ENCODE measurements at places on chromosomes 16 and 17.

GRCh38 chr17:6479622-6480302, 35.5 kb downstream of the PIMREG start:
- DNase-seq = no peak

DNA sequence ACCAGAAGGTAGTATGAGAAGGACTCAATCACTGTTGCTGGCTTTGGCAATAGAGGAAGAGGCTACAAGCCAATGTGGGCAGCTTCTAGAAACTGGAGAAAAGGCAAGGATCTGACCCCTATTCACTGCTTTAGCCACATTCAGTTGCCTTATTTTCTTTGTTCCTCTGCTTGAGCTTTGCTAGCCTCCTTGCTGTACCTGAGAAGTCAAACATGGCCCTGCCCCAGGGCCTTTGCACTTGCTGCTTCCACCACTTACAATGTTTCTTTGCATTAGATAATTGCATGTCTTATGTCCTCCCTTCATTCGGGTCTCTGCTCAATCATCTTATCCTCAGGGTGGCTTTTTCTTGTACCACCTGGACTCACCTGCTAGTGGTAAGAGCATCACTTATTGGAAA, 15.8 kb downstream of the HS3ST4 start:
- DNase-seq = no peak

DNA sequence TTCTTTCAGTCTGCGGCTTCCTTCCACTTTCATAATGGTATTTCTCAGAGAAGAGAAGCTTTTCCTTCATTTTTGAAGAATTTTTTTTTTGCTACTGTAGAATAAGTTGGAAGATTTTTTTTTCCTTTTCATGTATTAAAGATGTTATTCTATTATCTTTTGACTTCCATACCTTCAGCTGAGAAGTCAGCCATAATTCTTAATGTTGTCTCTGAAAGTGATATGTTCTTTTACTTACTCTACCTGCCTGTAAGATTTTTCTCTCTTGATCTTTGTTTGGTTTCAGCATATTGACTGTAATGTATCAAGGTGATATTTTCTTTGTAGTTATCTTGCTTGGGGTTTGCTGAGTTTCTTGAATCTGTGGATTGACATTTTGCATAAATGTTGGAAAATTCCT, 143.5 kb upstream of the TOX3 start:
- DNase-seq = no peak

- DNase-seq = no peak
Measured at GRCh38 chr17:1916963-1917715, 87.3 kb downstream of the RPA1 start.

DNA sequence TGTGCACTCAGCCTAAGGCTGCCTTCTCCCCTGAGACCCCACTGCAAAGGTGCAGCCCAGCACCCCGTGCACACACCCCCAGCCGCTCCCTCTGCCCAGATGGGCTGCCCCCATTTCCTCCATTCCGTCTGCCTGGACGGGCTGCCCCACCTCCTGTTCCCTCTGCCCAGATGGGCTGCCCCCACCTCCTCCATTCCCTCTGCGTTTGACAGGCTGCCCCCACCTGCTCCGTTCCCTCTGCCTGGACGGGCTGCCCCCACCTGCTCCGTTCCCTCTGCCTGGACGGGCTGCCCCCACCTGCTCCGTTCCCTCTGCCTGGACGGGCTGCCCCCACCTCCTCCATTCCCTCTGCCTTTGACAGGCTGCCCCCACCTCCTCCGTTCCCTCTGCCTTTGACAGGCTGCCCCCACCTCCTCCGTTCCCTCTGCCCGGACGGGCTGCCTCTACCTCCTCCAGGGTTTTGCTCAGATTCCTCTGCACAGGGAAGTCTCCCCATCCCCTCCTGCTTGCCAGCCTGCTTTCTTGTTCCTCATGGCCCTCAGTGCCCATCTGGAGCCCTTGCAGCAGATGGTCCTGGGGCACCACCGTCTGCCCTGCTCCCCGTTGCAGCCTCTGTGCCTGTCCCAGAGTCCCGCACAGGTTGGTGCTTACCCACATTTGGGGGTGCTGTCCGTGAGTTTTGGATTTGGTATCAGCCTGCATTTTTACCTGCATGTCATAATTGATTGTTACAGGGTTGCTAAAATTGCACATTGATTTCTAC, 23.4 kb upstream of the IL17C start:
- no peak for DNase-seq

DNA sequence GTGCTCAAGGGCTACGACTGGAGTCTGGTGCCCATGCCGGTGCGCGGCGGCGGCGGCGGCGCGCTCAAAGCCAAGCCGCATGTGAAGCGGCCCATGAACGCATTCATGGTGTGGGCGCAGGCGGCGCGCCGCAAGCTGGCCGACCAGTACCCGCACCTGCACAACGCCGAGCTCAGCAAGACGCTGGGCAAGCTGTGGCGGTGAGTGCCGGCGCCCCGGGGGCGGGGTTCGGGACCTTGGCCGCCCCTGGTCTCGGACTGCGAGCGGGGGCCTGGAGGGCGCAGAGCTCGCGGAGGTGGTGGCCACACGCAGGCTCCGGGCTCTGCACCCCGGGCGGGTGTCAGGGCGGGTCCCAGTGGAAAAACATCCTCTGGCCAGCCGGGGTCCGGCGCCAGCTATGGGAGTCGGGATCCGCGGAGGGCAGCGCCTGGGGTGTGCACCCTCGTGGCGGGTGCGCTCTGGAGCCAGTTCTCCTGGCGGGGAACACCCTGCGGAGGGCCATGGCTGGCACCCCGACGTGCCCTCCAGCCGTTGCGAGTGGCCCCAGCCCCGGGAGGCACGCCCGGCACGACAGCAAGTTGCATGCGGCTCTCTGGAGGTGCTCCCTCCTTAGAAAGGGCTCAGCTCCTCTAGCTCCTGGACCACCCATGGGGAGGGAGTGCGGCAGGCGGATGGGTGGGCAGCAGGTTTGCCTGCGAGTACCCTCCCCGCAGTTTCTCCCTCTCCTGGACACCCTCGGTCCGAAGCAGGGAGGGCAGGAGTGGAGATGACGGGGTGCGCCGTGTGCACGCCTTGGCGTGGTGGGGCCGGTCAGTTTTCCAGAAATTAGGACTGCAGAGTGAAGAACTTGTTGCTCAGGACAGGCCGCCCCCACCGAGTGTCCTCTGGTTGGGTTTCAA, 824 bp downstream of the SOX8 start:
- DNase-seq = no peak

- DNase-seq = peak; percentile 52
Measured at GRCh38 chr16:89453501-89454321, 36.6 kb downstream of the ANKRD11 start.

DNA sequence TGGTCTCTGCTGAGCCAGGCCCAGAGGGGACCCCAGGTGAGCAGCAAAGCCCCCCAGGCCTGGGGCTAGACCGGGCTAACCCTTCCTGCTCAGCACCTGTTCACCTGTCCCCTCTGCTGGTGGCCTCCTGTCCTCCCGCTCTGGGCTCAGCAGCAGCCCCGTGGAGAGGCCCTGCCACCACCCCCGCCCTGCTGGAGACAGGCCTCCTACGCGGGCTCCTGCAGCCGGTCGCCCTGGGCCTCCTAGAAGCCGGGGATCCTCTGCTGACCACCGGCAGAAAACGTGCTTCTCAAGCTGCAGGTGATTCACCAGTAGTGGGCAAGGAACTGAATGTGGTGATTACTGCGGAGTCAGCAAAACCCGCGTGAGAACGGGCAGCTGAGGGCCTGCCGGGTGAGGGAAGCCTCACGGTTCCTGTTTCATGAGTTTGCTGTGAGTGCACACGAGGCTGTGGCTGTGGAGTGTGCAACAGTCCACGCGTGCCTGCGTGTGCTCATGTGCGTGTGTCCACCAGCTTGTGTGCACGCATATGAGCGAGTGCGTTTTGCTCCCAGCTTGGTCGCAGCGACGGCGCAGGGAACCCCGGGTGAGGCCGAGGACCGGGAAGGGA, 792 bp downstream of the SECTM1 start:
- peak; percentile 41 for DNase-seq

DNA sequence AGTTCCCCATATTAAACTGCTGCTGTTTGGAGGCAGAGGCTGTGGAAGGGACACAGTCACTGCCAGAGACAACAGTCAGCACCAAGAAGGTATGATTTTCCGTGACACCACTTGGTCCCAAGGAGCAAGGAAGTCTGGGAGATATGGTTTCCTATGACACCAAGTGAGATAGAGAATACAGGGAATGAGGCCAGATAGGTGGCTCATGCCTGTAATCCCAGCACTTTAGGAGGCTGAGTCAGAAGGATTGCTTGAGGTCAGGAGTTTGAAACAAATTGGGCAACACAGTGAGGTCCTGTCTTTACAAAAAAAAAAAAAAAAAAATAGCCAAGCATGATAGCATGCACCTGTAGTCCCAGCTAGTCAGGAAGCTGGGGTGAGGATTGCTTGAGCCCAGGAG, 90.8 kb downstream of the ABCC12 start:
- DNase-seq = peak; percentile 26

DNA sequence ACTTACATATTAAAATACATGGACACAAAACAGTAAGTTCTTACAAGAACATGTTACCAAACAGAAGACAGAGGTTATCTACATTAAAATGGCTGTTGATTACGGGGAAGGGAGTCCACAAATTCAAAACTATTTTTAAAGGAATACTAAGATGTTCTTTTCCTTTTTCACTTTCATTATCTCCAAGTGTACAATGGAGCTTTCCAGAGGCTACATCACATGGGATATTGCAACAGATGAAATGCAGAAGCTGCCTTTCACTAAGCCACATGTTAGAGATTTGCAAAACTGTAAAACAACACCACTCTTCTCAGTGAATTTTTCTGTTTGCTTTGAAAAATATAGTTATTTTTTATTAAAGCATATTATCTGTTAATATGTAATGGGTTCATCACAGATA, 53.6 kb downstream of the XPO6 start:
- DNase-seq = peak; percentile 83

DNA sequence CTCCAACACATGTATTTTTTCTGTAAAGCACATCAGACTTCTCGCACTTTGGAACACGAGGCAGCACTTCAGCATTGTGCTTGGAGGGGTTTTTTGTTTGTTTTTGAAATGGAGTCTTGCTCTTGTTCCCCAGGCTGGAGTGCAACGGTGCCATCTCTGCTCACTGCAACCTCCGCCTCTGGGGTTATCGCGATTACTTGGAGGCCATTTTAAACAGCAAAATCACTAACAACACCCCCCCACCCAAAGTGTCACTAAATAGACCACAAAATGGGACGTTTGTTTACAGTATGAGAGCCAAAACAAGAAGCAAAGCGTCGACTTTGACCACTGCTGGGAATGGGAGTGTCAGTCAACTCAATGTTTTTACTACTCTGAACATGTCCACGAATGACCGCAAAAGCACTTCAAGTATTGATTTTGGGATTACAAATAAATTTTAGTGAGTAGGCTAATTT, 9.0 kb upstream of the C16orf87 start:
- no peak for DNase-seq

DNA sequence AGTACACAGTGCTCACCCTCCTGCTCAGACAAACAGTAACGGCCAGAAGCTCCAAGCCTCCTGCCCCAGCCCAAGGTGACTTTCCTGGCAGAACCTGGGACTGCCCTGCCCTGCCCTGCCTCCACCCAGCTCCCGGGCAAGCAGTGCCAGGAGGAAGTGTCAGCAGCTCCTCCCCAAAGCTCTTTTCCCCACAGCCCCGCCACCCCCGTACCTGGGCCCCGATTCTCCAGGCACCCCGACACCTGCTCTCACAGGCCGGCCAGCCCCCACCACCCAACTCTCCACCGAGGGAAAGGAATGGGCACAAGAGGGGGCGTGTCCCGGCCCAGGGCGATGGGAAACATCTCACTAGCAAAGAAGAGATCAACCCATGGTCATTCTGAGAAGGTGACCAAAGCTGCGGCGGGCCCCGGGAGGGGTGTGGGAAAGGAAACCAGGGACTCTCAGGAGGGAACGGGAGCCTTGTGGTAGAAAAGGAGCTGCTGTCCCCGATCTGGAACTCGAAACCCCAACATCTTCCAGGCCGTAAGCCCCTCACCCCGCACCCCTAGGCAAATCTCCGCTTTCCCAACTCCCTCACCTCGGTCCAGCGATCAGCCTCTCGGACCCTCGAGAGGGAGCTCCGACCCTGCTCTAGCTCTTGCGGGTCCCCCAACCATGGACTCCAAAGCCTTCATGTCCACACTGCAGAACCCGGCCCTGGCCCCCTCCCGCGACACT, 1.2 kb downstream of the BCAR1 start:
- DNase-seq = no peak

DNA sequence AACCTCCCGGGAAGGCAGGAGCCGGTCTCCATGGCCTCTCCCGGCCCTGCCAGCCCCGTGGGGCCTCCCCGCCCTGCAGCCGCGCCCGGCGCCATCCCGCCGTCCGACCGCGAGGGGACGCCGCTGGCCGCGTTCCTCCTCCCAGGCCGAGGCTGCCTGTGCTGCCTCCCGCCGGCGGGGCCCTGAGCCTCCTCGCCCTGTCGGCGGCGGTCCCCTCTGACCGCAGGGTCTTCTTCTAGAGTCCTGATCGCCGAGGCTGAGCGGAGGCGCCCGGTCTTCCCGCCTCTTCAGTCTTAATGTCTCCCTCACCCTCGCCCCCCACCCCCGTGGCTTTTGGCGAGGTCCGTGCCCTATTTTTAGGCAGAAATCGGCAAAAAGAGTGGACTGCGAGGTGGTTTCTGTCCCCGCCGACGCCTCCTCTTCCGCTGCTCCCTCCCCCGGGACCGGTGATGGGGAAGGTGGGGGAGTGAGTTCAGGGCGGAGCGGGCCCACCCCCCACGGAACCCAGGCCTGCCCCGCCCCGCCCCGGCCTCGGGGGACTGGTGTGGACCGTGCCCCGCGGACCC, 794 bp upstream of the CPNE7 start:
- peak; percentile 84 for DNase-seq

DNA sequence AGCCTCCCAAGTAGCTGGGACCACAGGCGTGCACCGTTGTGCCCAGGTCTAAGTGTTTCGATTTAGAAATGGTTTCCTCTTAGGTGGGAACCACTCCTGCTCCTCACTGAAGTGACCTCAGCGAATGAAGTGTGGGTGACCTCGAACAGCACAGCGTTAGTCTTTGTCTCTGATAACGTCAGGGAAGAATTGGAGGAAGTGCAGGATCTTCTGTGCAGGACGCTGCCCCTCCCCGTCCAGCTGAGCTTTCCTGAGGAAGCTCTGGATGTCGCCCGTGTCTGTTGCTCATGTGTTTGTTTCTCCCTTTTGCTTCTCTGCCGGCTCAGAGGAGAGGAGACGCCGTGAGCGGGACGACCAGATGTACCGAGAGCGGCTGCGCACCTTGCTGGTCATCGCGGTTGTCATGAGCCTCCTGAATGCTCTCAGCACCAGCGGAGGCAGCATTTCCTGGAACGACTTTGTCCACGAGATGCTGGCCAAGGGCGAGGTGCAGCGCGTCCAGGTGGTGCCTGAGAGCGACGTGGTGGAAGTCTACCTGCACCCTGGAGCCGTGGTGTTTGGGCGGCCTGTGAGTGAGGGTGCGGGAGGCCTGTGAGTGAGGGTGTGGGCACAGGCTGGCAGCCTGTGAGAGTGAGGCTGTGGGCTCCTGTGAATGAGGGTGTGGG, 15.6 kb downstream of the SPG7 start:
- no peak for DNase-seq
